Ureter (tissue), 1 donor: ENCODE measurements at places on chromosomes 12 and 14. TPM values are rescaled to one million over a fixed set of nuclear protein-coding genes. Genes with fewer than 3 reads are reported as not detected.
A peak's percentile ranks its signal among the peaks of the same experiment; 100 is the strongest.

FGF6 gene
- total RNA-seq = not detected

ASB2 gene
- total RNA-seq = 35.1 TPM

SMOC1 gene
- 23.3 TPM for total RNA-seq

DNA sequence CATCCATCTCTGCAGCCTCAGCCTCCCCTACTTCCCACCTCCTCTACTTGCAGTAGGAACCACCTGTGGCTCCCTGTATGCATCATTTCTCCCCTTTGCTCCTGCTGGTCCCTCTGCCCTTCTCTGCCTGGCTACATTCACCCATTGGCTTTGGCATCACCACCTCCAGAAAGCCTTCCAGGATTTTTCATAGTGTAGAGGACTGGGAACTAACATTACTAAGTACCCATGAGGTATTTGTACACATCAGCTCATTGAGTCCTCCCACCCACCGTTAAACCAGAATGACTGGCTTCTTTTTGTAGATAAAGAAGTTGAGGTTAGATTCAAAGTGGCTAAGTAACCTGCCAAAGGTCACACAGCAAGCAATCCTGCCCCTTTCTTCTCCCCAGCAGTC, 17.1 kb downstream of the SYNE3 start:
- DNase-seq = no peak

DNA sequence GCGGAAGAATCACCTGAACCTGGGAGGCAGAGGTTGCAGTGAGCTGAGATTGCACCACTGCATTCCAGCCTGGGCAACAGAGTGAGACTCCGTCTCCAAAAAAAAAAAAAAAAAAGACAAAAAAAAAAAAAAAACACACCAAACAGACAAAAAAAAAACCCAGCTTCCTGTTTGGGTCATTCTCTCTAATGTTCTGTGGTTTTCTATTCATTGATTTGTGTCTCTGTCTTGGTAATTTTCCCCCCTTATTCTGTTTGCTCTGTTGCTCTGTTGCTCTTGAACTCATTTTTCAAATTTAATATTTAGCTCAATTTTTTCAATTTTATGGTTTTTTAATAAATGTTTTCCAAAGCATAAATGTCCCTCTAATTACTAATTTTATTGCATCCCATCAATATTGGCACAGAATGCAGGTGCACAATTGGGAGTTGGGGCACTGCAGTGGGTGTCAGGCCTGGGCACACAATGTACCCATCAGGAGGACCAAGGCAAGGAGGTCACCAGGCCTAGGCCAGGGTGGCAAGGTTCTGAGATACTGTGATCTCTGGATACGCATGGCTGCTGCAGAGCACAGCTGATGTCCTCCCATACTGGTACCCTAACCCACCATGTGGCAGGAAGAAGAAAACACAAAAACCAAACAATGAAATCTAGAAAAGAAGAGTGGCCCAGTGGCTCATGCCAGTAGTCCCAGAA, 8.0 kb upstream of the GNPTAB start:
- DNase-seq = no peak

DNA sequence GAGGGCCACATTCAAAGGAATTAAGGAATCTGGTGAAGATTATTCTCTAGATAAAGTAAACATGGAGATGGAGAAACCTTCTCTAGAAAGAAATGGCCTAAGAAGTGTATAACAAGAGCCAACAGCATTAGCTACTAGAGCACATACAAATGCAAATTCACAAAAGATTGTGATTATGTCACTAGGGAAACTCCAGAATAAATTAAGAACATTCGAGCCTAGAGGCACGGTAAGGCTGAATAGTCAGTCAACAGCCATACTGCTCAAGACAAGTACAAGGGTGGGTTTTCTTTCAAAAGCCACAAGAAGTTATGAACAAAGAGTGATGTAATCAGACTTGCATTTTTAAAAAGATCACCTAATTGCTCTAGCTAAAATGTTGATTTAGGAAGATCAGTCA, 25.4 kb downstream of the PPP4R3A start:
- DNase-seq = no peak

GRCh38 chr12:121806009-121806545, 2.3 kb downstream of the SETD1B start:
- no peak for DNase-seq

DNA sequence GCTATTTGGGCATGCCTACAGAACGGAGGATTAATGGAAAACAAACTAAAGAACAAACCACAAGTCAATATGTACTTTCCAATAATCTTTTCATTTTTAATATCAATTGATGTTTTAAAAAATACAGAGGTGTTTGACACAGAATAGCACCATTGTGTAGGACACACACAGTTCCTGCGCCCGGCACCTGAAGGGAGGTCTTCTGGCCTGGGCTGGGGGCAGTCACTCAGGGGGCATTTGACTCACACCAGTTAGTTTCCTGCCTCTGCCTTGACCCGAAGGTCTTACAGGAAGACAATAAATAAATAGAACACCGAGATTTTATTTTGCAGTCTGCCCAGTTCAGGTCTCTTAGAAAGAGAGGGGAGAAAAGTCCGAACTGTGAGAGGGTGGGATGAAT, 9.5 kb downstream of the TMEM106C start:
- no peak for DNase-seq

DNA sequence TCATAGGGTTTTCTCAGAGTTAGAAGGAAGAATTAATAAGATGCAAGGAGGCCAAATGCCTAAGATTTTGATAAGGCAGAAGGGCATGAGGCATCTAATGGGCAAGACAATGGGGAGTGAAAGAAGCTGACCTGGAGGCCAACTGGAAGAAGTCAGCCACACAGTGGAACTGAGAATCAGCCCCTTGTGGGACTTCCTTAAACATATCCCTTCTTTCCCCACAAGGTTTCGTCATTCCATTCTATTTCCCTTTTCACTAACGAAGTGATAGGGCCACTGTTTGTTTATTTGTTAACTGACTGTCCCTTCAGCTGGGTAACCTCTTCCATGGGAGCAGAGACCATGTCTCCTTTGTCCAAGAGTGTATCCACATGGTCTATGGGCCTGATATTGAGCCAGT, 86.2 kb downstream of the HELB start:
- DNase-seq = no peak

GRCh38 chr12:64733857-64734256, 25.3 kb downstream of the GNS start:
- peak; percentile 53 for DNase-seq

DNA sequence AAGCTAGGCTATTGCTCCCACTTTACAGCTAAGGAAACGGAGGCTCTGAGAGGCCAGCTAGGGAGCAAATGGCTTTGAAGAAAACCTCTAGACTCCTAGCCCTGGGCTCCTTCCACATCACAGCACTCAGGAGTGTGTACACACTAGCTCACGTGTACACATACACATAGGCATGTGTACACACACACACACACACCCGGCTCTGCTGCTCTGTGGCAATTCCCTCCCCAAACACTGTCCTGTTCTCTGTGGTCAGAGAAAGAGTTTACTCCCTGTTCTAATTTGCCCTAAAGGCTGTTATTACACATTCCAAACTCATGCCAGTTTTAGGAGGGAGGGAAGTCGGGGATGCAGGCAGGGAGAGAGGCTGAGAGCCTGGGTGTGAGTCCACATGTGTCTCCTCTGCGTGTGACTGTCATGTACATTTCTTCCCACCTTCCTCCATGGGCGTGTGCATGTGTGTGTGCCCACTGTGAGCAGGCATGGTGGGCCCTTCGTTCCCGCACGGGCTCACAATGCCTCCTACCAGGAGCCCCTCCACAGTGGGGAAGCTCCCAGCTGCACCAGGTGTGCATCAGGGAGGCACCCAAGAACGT, 14.2 kb downstream of the TRPV4 start:
- no peak for DNase-seq

GRCh38 chr12:91065396-91065795, 7.6 kb upstream of the KERA start:
- no peak for DNase-seq
